ENCODE measurements at places on chromosomes 11 and 22.

- no peak for DNase-seq
Observed at GRCh38 chr22:17699696-17700340, 61.3 kb downstream of the BCL2L13 start.

DNA sequence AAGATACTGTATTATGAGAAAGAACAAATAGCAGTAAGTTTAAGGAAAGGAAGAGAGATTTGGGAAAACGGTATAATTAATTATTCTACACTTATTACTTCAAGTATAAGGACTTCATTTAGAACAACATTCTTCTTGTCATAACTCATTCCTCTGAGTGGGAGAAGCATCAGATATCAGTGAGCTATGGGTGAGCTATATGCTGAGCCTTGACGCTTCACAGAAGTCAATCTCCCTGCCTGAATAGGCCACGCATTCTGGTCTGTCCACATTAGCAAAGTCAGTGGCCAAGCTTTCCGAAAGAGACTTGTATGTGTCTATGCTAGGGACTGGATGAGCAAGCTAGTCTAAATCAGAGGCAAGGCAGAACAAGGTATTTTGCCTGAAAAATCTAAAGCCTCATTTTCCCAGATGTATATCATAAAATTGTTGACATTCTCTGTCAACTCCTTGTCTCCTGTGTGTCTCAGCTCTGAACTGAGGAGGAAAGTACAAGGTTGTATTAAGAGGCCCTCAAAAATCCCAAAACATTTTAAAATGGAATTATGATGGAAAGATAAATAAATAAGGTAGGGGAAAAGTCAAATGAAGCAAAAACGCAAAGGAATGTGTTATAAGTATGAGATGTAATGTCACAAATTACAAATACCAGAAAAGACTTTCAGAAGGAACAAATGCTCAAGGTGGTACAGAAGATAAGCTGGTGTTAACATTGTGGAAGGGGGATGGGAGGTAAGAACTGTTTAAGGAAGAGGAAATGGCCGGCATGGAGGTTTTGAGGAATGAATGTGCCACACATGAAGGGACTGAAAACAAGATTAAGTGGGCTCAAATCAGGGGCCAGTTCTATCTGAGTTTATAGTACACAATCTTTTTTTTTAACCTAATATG, 1.4 kb downstream of the OR52N2 start:
- no peak for DNase-seq

DNA sequence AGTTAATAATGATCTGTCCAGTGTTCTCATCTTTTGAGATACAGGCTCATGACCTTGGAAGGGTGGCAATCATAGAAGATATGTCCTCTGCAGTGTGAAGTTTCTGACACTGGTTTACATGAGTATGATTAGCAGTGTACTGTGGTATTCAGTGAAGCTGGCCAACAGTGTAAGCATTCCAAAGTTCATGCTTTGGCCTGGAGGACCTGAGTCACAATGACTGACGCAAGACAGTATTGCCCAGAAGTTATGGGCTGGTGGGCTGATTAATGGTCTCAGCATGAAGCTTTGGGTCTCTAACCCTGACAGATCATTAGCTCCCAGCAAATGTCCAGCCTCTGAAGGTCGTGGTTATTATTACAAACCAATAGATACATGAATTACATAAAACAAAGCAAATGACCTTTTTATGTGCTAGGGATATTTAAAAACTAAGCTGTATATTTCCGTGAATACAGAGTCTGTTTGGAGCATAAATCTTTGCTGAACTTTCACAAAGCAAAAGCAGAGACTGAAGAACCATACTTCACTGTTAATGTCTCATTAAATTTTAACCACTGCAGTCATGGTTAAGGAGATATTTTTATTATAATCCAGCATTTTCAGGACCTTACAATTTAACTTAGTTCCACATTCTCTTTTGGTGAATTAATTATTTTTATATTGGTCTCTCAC, 28.3 kb upstream of the USP47 start:
- DNase-seq: no peak

- DNase-seq: no peak
Observed at GRCh38 chr11:35750981-35751663, 88.5 kb downstream of the TRIM44 start.

- DNase-seq: no peak
Observed at GRCh38 chr11:2275334-2276279, 5.2 kb upstream of the ASCL2 start.

DNA sequence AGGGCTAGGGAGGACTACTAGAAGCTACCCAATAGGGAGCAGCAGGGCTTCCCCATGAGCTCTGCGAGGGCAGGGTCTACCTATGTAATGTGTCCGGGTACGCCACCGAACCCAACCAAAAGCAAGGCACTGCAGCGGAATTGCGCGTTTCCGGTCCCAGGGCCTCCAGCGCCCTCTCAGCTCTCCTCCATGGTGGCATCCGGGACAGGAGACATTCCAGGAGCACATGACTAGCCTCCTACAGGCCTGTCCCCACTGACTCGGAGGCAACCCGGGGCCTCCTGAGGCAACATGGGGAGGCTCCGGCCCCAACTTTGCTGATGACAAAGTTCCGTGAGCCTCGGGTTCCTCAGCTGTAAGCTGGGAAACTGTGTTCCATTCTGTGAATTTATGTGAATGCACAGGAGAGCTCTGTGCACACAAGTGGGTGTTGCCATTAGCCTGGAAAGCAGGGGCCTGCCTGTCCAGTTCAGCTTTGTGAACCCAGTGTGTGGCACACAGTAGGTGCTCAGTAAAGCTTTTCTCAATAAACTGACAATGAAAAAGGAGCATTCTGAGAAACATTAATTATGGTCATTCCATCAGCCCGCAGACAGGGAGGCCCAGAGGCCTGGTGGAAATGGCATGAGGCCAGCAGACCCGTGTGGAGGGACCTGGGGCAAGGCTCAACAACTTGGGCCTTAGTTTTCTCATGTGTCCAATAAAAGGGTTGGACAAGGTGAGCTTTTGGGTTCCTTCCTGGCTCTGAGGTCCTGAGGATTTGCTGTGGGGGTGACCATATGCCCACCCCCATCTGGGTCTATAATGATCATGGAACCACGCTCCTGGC, 50.3 kb downstream of the CHRDL2 start:
- DNase-seq: no peak

GRCh38 chr11:11605821-11606450, 15.9 kb downstream of the GALNT18 start:
- DNase-seq: no peak

DNA sequence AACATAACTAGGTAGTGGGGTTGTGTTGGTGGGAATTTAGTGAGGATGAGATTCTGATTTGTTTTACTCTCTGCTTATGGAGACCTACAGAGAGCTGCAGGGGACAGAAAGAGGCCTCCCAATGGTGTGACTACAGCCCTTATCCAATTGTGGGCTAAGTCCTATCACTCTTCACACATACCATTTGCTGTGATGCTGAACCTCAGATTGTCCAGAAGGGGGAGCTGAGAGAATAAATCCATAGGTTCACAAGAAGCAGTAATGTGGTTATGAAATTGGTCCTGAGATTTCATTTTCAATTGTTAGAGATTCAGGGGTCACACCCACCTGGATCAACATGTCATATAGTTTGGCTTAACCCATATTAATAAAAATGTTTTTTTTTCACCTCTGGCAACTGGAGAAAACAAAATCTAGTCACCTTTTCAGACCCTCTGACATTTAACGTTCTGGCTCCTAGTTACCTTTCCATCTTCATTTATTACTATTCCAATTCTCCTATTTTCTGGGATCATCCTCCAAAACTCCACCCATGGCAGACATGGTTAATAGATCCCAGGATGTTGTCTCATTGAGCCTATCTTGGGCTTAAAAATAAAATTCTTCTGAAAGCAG, 53.3 kb upstream of the PTPN5 start:
- DNase-seq: peak; percentile 15

DNA sequence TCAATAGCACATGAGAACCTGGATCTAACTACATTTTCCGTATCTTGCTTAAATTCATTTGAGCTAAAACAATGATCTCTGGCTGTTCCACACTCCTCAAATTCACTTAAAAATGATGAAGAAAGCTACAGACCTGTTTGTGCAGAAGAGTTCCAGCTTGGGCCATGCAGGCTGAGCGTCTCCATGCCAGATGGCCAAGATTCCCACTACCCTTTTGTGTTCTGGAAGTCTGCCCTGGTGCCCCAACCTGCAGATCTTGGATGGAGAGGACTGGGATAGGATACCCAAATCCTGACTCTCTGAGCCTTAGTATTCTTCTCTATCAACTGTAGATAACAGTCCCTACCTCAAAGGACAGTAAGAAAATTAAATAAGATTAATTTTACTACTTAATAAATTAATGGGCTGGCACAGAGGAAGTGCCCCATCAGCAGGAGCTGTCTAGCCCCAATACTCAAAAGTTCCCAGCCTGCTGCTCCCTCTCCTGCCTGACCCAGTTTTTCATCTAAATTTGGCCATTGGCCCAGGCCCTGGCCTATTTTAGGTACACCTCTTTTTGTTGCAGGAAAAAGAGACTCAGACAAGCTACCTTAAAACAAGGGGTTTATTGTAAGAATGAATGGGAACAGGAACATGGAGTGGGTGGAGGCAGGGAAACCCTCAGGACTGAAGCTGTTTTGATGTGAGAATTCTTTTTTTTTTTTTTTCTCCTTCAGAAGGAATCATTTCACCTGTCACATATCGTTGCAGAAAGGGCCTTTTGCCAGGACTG, 81.4 kb upstream of the GRK3 start:
- DNase-seq: peak; percentile 23

DNA sequence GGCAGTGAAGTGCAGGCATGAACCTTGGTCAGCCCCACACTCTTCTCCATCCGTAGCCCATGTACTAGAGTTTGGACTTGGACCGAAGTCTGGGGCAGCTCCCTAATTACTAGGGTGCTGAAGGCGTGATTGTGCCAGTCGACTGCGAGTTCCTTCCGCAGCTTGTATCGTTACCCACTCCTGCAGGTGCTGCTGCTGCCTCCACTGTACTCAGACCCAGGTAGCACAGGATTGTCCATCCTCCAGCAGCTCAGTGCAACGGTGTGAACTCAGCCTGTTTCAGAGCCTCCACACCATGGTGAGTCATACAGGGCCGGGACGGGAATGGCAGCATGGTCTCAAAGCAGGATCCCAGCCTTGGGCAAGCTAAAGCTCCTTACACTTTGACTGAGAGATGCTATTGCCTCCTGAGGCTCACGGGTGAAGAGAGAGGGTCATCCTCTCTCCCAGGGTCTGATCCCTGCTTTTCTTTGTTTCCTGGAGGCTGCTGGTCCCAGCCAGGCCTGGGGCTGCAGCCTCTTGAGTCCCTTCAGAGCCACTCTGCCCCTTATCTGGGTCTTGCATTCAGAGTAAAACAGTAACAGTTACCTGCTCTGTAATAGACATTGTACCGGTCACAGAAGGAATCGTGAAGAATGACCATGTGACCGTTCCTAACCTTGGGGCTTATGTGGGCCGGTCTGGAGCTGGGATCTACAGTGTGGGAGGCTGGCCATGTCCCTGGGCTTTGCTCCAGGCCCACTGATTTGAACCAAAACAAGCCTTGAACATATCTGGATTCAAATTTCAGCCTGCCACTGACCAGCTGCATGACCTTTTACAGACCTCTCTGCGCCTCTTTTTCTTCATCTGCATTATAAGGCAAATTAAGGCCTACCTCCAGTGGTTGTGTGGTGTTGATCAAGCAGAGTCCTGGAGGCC, 1.7 kb downstream of the TKFC start:
- DNase-seq: no peak

DNA sequence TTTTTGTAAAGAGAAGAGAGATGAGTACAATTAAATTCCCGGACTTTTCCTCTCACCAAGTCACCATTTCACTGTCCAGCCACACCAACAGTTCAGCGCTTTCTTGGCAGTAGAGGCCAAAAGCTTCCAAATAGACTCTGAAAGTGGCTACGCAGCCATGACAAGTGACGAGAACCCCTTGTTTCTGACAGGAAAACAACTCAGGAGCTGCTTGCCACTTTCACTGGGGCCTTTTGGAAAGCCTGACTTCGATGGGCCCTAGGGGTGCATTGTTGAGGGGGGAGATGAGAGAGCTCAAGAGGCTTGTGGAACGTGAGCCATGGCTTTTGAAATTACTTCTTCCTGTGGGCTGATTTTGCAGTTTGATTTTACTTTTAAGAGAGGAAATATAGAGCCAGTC, 422.1 kb upstream of the FAT3 start:
- DNase-seq: no peak

GRCh38 chr22:24247564-24248344, 2.9 kb upstream of the GGT5 start:
- peak; percentile 15 for DNase-seq

GRCh38 chr11:28582506-28582905, 474.3 kb downstream of the METTL15 start:
- DNase-seq: no peak

GRCh38 chr22:27850000-27850521, 48.5 kb upstream of the MN1 start:
- no peak for DNase-seq

GRCh38 chr22:34934261-34934660, 131.7 kb upstream of the ISX start:
- DNase-seq: no peak

DNA sequence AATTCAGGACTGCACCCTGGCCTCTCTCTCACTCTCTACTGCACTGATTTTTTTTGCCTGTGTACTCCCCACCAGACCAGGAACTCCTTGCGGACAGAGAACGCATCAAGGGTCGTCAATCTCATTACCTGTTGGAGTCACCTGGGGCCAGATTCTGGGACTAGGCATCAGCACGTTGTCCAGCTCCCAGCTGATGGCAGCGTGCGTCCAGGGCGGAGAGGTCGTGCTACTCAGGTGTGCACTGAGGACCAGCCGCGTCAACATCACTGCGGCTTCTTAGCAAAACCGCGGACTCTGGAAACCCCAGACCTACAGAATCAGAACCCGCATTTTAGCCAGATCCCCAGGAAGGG, 13.1 kb downstream of the KCNJ5 start:
- no peak for DNase-seq

DNA sequence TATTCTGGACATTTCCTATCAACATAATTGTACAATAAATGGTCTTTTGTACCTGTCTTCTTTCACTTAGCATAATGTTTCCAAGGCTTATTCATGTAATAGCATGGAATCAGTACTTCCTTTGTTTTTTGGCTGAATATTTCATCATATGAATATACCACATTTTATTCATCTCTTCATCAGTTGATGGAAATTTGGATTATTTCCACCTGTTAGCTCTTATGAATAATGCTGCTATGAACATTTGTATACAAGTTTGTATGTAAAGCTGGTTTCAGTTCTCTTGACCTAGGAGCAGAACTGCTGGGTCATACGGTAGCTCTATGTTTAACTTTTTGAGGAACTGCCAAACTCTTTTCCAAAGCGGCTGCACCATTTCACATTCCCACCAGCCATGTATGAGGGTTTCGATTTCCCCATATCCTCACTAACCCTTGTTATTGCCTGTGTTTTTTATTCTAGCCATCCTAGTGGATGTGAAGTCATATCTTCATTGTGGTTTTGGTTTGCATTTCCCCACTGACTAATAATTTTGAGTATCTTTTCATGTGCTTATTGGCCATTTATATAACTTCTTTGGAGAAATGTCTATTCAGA, 20.9 kb downstream of the EXT2 start:
- DNase-seq: no peak

DNA sequence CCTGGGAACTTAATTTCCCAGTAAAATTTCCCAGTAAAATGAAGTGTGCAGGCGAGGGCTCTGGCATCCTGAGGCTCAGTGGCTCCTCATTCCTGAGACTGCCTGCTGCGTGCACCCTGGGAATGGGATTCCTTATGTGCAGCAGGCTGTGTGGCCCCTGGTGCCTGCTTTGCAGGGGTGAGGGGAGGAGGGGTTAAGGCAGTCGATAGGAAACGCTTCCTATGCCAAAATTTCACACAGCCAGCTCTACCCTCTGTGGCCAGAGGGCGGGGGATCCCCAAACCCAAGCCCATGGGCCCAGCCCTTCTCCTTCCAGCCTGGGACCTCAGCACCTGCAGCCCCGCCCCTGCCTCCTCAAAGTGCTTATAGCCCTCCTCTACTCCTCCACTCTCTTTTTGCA, 12.1 kb upstream of the BAIAP2L2 start:
- DNase-seq: no peak

All from DMS153 (cell line).